ENCODE measurements at places on chromosomes 7 and 10.

DNA sequence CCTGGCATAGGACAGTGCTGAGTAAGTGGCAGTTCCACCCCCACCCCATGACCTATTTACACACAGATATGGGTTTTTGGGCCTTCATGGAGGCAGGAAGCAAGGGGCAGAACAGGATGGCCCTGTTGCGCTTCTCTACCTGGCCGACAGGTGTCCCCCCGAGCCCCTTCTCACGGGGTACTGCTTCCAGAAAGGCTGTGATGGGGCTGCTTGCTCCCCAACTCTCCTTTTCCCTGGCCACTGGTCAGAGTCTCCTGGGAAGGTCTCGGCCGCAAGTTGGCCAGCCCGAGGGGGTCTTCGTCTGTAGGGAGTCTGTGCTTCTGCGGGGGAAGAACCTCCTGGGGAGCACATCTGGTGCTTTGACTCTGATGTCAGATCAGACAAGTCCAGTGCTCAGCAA, 139.8 kb upstream of the TNS3 start:
- DNase-seq, result no peak

GRCh38 chr7:81736091-81736490, 33.8 kb downstream of the HGF start:
- DNase-seq, result no peak

DNA sequence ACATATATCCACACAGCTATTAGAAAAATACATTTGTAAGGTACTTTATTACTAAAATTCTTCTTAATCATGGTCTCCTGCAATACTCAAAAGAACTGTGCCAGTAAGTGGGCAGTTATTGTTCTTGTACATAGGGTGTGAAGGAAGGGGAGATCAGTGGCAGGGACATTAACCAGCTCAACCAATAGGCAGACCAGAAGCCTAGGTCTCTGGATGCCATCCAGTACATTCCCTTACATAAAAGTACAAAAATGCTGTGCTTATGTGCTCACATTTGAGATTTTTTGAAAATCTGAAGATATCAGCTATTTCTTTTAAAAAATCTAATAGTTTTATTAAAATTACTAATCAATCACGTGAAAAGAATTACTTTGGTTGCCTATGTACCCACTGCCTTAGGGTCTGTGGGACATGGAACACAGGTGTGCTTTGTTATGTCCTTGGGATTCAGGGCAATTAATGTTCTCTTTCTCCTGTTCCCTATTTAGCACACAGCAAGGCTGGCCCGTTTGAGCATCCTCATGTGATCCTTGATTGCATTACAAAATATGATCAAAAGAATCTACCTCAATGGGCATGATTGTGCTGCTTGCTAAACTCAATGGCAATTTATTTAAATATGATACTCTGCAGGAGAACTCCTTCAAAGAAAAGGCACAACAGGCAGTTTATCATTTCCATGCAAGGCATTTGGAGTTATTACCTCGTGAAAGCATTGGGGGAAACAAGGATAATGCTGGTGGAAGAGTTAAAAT, 22.7 kb downstream of the TWIST1 start:
- no peak for DNase-seq

GRCh38 chr10:5890452-5890915, 441 bp downstream of the FBH1 start:
- no peak for DNase-seq

DNA sequence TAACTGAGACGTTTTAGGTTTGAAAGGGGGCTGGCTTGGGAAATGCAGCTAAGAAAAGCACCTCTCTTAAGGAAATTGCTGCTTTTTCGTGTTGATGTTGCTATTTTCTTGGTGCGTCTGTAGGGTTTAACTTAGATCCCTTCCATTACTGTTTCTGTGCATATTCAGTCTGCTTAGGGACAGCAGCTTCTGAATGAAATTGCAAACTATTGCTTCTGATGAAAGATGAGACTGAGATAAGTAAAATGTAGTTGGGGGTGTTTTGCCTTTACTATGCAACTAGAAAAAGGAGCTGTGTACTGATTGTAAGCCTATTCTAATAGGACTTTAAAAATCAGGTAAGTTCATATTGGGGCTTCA, 772 bp downstream of the HDAC9 start:
- DNase-seq, result no peak

- DNase-seq, result no peak
Observed at GRCh38 chr10:12972146-12972545, 29.4 kb downstream of the CCDC3 start.

GRCh38 chr10:113096128-113096996, 146.3 kb downstream of the TCF7L2 start:
- no peak for DNase-seq

DNA sequence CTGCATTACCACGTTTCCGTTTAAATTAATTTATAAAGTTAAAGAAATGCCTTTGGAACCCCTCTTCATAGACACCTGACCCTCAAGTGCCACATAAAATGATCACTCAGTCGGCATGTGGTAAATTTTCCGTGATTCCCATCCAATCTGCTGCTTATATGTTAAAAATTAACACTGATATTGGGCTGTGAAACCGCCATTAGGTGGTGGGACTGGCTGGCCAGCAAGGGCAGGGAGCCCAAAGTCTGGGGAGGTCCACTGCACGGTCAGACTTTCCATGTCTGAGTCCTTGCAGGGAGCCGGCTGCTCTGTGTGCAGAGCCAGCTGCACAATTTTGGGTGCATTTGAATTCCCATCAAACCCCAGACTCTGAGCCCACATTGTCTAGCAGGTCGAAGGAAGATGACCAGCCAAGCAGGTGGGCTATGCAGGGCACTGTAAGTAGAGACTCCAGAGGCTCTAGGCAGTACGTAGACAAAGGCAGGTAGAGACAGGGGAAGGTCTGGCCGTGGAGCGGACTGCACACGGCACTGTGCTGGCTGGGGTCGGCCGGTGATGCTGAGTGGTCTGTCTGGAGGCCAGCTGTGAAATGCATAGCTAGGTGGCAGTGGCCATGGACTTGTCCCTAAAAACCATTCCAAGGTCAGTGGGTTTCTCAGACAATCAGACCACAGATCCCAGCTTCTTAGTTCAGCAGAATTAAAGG, 122.9 kb downstream of the SH3PXD2A start:
- DNase-seq, result no peak

Data from uterus (tissue), 4 donors.